ENCODE measurements at places on chromosomes 6 and 20. TPM values are rescaled to one million over a fixed set of nuclear protein-coding genes. Genes with fewer than 3 reads are reported as not detected.

The IP6K3 gene
- not detected for polyA plus RNA-seq

The TSPYL1 gene
- 23.7 TPM for polyA plus RNA-seq

The GTPBP2 gene
- polyA plus RNA-seq, result 6.0 TPM

The PROCR gene
- 0.44 TPM for polyA plus RNA-seq

The SLC12A5 gene
- 1.7 TPM for polyA plus RNA-seq

The CD109 gene
- 2.0 TPM for polyA plus RNA-seq

DNA sequence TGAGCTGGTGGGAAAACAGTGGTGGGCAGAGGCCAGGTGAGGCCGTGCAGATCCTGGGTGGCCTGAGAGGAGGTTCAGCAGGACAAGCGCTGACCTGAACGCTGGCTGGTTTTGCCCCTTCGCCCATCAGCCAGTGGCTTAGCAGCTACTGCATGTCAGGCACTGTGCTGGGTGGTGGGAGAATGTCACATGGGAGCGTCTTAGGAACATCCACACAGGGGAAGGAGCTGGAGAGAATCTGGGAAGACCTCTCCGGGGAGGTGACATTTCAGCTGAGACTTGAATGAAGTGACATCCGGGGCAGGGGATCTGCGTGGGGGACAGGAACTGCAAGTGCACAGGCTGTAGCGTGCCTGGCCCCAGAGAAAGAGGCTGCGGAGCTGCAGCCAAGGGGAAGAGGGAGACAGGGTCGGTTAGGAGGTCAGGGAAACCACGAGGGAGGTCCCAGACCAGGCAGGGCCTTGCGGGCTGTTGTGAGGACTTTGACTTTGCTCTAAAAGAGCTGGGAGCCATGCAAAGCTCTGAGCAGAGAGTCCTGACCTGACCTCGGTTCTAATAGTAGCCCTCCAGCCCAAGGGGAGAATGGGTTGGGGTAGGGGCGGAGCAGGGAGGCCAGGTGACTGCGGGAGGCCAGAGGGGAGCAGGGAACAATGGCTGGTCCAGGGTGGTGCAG is 156.8 kb upstream of the PTPN1 start:
- H3K4me1 ChIP-seq, result peaks cover 6% of the 10 kb centered on the region
- DNase-seq, result no peak
- H3K36me3 ChIP-seq, result no peaks in the 10 kb centered on the region
- peaks cover 2% of the 10 kb centered on the region for H3K27me3 ChIP-seq
- no peak overlapping the region for H3K27ac ChIP-seq
- H3K4me3 ChIP-seq, result no peak overlapping the region

DNA sequence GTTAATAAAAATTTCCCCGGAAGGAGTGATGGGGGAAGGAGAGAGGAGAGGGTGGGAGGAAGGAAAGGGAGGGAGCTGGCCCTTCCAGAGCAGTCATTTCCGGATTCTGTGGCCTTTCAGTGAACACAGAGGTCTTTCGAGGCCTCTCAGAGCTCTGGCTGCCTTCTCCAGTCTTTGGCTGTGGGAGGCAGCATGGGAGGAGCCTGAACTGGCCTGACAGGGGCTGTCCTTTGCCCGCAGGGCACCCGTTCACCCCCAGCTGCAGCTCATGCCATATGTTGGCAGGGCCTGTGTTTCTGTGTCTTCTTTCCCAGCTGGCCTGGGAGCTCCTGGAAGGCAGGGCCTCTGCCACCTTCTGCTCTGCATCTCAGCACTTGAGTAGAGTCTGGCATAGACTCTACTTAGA is 95.5 kb downstream of the PPP1R14C start:
- H3K4me1 ChIP-seq, result no peaks in the 10 kb centered on the region
- no peaks in the 10 kb centered on the region for H3K36me3 ChIP-seq
- H3K4me3 ChIP-seq, result no peak overlapping the region
- no peaks in the 10 kb centered on the region for H3K27me3 ChIP-seq
- no peak for DNase-seq

GRCh38 chr6:68741501-68742386 is 106.7 kb downstream of the ADGRB3 start:
- H3K27me3 ChIP-seq, result no peaks in the 10 kb centered on the region
- no peak for DNase-seq
- H3K27ac ChIP-seq, result no peak overlapping the region
- H3K36me3 ChIP-seq, result no peaks in the 10 kb centered on the region

- H3K4me3 ChIP-seq, result no peak overlapping the region
- no peak for DNase-seq
- no peak overlapping the region for H3K27ac ChIP-seq
These were observed 49.8 kb downstream of the PPARD start for GRCh38 chr6:35392111-35392702.

GRCh38 chr20:46995561-46996142 is 101.0 kb downstream of the EYA2 start:
- H3K27ac ChIP-seq, result no peak overlapping the region
- H3K36me3 ChIP-seq, result no peaks in the 10 kb centered on the region
- H3K4me3 ChIP-seq, result no peak overlapping the region
- peak; percentile 31 for DNase-seq

GRCh38 chr6:120938876-120939472 is 395.3 kb downstream of the TBC1D32 start:
- H3K27ac ChIP-seq, result peak overlapping the region; percentile 17
- no peaks in the 10 kb centered on the region for H3K27me3 ChIP-seq
- peak; percentile 60 for DNase-seq
- peaks cover 8% of the 10 kb centered on the region for H3K4me1 ChIP-seq

DNA sequence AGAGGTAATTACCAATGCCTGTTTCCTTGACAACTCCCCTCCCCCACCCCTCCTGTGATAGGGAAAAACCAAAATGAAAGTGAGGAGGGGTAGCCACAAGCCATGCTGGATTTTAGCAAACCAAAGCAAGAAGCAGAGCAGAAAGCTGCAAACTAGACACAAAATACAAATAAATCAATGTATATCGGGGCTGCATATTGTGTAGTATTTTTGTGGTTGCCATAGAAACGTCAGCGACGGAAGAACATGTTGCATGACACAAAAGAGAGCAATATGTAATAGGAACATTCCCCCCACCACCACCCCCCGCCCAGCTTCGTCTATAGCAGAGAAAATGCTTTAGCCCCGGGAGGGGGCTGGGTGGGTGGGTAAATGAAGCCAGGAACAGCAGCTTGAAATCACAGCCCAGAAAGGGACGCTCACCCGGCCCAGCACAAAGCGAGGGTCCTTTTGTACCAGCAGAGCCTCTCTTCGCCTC is 548 bp downstream of the AGPAT4 start:
- DNase-seq, result no peak
- H3K27me3 ChIP-seq, result no peaks in the 10 kb centered on the region

DNA sequence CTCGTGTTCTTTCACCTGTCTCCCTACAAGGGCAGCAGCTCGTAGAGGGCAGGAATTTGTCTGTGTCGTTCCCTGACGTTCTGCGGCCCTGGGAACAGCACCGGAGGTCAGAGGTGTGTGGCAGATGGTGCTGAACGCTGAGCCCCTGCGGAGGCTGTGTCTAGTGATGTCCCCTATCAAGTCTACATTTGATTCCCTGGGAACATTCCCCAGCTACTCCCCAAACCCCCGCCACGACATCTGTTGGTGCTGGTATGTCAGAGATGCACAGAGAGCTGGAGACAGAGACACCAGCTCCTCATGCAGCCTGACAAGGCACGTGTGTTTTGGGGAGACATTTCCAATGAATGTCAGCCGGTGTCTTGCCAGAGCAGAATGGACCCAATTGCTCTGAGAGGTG is 7.7 kb downstream of the PMEPA1 start:
- no peak overlapping the region for H3K27ac ChIP-seq
- DNase-seq, result no peak
- no peaks in the 10 kb centered on the region for H3K36me3 ChIP-seq
- no peaks in the 10 kb centered on the region for H3K27me3 ChIP-seq
- no peak overlapping the region for H3K4me3 ChIP-seq

Measured in GM12878 (cell line).